Thoracic aorta (tissue), 2 donors: ENCODE measurements at places on chromosomes 7 and 10. TPM values are rescaled to one million over a fixed set of nuclear protein-coding genes. Genes with fewer than 3 reads are reported as not detected.

- DNase-seq: no peak
These were observed 262.8 kb upstream of the SHH start for GRCh38 chr7:156074982-156075615.

DNA sequence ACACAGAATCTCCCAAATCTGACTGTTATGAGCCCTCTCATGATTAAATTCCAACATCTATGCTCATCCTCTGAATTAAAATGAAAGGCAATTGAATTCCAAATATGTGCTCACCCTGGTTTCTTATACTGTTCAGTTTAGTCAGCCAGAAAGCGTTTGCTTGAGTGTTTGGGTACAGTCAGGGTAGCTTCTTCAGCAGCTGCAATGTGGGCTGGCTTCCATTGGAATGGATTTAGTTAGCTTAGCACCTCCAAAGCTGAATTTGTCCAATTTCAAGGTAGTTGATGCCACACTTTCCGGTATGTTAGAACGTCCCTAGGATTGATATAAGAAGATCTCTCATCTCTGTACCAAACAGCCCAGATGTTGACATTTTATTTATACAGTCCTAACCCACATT lies 9.3 kb downstream of the KLHL7 start:
- no peak for DNase-seq

DNA sequence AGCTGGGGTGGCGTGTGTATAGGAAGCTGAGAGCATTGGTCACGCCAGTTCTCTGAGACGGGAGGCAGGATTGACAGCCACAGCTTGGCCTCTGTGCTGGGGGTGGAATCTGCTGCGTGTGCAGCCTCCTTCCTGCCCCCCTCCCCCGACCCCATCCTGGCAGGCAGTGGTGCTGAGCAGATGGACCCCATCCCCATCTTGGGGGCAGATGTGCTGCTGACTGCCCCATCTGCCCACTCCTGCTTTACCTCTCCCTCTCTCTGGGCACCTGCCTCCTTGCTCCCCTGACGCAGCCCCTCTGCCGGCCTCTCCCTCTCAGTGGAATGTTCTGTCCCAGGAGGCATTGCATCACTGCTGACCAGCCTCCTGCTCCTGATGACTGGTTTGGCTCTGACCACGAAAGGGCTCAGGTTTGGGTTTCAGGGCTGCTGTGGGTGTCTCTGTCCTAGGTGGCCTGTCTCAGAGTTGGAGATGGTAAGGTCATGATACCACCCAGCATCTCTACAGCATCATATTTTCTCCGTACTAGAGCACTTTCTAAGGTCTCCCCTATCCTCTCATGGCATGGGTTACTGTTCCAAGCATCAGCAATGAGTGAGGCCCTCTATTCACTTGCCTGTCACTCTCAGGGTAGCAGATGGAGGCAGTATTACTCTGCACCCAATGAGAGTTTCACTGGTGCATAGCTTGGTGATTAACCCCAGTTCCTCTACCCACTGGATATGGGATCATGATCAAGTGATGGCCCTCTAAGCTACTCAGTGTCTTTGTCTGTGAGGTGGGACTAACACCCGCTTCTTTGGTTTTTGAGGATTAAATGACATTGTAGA lies 81.9 kb downstream of the RBM20 start:
- no peak for DNase-seq

- DNase-seq: no peak
These were observed 59.7 kb downstream of the CPEB3 start for GRCh38 chr10:92231196-92231595.

DNA sequence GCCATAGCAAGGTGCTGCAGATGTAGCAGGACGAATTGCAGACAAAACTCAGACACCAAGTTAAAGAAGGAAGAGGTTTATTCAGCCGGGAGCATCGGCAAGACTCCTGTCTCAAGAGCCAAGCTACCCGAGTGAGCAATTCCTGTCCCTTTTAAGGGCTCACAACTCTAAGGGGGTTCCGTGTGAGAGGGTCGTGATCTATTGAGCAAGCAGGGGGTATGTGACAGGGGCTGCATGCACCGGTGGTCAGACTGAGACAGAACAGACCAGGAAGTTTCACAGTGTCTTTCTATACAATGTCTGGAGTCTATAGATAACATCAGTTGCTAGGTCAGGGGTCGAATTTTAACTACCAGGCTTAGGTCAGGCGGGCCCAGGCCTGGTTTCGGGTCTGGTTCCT lies 222.0 kb upstream of the C7orf33 start:
- DNase-seq: no peak

DNA sequence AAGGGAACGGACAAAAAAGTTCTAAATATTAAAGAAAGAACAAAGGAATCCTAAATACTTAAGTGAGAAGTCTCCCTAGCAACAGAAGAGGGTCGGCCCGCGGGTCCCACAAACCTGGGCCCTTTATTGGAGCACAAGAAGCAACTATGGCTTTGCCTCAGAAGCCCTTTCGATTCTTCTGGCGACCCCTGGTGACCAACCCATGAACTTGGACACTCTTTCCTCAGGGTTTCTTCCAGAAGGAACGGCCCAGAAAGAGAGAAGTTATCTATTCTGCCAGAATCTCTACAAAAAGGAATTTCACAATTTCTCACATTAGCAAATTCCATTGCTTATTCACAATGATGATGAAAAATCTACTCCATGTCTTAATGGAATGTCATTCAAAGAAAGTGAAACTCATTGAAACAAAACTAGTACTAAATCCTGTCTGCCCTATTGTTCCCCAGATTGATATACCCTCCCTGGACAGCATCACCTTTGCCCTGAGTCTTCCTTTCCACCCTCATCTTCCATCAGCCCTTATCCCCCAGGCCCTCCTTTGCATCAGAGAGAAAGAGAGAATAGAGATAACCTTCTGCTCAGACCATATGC lies 43.7 kb downstream of the CPVL start:
- no peak for DNase-seq

GRCh38 chr10:103265717-103266329 lies 11.1 kb upstream of the INA start:
- DNase-seq: no peak

DNA sequence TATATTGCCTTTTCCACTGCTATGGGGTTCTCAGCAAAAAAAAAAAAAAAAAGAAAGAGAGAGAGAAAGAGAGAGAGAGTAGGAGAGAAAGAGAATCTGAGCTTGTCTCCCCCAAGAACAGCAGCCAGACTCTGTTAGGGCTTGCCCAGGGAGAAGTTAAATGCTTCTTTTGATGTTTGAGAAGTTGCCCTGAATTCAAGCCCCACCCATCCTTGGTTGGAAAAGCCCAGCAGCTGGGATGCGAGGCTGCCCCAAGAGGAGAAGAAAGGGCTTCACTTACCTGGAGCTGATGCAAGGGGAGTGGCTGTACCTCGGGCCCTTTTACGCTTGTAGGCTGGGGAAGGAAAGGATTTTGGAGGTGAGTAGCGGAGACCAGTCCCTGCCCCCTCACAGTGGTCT lies 20.9 kb upstream of the MGMT start:
- DNase-seq: no peak

Gene HOXA13
- not detected for total RNA-seq

Gene CHAT
- not detected for total RNA-seq
